ENCODE measurements at places on chromosomes 16 and 17. TPM values are rescaled to one million over a fixed set of nuclear protein-coding genes. Genes with fewer than 3 reads are reported as not detected.

DNA sequence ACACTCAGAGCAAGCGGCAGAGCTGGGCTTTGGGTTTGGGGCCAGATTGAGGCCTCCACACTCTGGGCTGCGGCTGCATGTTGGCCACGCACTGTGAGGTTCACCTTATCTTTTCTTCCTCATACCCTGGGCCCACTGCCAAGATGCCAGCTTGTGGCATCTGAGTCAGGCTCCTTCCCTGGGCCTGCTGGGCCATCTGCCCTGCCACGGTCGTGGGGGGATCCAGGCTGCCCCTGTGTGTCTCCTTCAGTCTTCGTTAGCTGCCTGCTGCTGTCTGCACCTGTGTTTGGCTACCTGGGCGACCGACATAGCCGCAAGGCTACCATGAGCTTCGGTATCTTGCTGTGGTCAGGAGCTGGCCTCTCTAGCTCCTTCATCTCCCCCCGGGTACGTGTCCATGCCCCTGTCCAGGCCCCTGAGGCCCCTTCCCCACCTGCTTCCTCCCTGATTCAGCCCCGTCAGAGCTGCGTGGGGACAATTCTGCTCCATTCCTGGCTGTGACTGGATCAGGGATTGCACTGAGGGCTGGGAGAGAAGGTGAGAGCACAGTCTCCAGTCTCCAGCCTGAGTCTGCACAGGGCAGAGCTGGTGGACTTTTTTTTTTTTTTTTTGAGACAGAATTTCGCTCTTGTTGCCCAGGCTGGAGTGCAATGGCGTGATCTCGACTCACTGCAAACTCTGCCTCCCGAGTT lies 11.2 kb downstream of the SPNS3 start:
- H3K36me3 ChIP-seq, result no peaks in the 10 kb centered on the region
- DNase-seq, result peak; percentile 82
- H3K27ac ChIP-seq, result no peak overlapping the region
- peaks cover 11% of the 10 kb centered on the region for H3K4me1 ChIP-seq

GRCh38 chr16:51049276-51049675 lies 101.8 kb downstream of the SALL1 start:
- no peaks in the 10 kb centered on the region for H3K27me3 ChIP-seq
- H3K36me3 ChIP-seq, result no peaks in the 10 kb centered on the region
- H3K4me3 ChIP-seq, result no peak overlapping the region
- DNase-seq, result no peak

DNA sequence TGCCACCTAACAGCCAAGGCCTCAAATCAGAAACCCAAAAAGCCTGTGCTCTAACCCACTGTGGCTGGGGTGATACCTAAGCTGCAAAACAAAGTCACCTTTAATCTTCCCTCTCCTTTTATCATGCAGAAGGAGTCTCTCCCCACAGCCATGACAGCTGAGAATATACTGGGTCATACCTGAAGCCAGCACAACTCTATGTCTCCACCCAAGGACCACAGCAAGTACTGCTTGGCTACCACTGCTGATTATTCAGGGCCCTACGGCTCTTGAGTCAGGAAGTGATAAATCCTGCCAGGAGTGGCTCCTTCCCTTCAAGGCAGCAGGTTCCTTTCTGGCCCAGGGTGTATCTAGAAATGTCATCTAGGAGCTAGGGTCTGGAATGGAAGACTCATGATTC lies 151.5 kb upstream of the TOM1L1 start:
- H3K27me3 ChIP-seq, result no peaks in the 10 kb centered on the region
- DNase-seq, result no peak
- H3K4me1 ChIP-seq, result no peaks in the 10 kb centered on the region
- H3K4me3 ChIP-seq, result no peak overlapping the region
- no peak overlapping the region for H3K27ac ChIP-seq

The SCN4A gene
- 0.18 TPM for total RNA-seq

Data from lower lobe of right lung (tissue), 2 donors.